ENCODE measurements at places on chromosomes 2 and 18.
A peak's percentile ranks its signal among the peaks of the same experiment; 100 is the strongest.

- no peak for DNase-seq
Measured at GRCh38 chr2:153451611-153452010, 27.0 kb downstream of the RPRM start.

DNA sequence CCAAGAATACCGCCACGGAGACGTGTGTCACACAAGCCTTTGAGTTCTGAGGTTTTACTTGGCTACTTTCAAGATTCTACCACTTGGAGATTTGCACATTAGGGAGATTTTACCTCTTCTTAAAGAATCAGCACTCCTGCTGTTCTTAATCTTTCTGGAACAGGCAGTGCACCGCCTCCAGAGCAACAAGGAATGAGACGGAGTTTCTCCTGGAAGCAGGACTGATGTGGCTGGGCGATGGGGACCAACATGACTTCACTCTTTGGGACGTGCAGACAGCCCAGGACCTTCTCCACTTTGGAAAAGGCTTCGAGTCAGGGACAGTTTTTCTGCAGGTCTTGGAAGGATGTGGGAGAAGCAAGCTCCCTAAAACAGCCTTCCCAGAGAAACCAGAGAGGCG lies 255.2 kb downstream of the HDAC4 start:
- no peak for DNase-seq

GRCh38 chr2:28991021-28991420 lies 9.9 kb downstream of the TOGARAM2 start:
- peak; percentile 9 for DNase-seq

DNA sequence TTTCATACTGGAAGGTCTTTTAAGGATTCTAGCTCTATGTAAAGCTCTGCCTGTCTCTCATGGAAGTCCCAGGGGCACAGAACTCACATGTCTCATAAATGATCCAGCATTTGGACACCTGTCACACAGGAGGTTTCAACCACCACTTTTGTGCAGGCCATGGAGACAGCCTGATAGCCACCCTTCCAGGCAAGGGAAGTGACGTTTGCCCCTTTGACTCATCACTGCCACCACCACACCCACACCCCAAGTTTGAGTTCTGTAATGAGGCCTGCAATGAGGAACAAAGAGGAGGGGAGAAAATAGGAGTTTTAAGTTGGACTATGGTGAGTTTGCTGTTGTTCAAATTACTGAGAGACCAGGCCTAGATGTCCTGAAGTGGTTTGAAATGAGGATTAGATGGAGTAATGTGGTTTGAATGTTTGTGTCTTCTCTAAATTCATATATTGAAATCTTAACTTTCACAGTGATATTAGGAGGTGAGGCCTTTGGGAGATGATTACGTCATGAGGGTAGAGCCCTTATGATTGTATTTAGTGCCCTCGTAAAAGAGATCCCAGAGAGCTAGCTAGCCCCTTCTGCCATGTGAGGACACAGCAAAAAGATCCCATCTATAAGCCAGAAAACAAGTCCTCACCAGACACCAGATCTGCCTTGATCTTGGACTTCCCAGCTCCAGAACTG lies 175.3 kb upstream of the EPHA4 start:
- DNase-seq: no peak
